T-helper 2 cell treated with Interferon-gamma antibody and Interleukin-4, amounts not matched to agents 5 μg/mL and 100 μg/mL, for 36 hours (primary cell): ENCODE measurements at places on chromosomes 2 and 18.

DNA sequence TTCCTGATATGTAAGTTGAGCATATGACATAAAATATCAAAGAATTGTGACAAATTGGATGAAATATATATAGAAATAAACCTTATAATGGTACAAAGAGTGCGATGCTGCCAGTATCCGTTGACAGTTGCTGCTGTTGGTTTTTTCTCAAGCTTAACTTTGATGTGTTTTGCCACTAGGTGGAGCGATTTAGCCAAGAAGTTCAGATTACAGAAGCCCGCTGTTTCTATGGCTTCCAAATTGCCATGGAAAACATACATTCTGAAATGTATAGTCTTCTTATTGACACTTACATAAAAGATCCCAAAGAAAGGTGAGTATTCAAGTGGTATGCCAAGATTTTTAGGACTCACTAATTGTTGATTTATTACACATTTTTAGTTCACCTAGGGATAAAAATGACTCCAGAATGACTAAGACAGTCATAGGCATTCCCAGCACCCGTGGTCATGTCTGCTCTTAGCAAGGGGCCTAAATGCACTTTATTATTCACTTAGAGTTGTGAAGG lies 2.1 kb downstream of the RRM2 start:
- peak; percentile 41 for DNase-seq

DNA sequence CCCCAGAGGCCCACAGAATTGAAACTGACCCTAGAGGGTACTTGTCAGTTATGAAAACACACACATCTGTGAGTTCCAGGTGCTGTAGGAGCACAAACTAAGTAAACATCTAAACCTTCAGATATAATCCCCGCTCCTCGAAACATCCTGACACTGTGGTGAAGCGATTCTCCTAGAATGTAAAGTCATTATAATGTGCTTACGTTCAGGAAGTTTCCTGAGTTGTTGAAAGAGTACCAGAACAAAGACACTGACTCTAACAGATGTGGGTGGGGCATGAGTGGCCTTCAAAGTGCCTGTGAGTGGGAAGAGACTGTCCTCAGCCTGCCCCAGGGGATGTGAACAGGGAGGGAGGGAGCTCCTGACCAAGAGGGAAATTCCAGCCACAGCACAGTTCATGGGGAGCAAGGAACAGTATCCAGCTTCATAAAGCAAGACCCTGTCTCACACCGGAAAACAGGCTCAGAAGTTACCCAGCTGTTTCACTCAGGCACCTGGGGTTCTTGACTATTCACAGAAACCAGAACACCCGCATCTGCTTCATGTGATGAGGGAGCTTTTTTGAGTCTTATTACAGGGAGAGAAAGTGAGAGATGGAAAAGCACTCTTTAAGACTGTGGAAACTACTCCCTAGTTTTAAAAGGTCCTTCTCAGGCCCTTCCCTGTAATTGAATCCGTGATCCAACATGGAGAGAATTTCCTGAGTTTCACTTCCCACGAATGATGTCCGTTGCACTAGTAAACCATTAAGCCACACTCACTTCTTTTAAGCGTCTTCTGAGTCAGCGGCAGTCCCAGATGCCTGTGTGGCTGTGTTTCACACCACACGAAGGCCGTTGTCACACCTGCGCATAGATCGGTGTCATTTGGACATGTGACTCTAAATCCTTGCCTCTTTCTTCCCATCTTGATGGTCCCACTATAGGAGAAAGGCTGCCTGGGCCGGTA lies 88.6 kb upstream of the EML6 start:
- peak; percentile 8 for DNase-seq

DNA sequence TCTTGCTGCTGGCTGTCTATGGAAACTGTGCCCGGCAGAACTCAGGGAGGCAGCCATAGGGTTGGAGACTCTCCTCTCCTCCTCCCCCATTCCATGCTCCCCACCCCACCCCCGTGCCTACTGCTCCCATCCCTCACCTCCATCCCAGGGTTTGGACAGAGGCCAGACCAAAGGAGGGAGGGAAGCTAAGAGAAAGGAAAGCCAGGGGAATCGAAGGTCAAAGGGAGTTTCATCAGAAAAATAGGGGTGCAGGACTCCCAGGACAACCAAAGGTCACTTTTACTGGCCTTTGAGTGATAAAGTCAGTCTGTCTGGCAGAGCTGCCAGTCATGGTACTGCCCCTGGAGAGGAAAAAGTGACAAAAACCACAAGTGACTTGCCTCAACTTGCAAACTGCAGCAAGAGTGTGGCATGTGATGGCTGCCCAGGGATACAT lies 187.3 kb upstream of the CTAGE1 start:
- DNase-seq: no peak

DNA sequence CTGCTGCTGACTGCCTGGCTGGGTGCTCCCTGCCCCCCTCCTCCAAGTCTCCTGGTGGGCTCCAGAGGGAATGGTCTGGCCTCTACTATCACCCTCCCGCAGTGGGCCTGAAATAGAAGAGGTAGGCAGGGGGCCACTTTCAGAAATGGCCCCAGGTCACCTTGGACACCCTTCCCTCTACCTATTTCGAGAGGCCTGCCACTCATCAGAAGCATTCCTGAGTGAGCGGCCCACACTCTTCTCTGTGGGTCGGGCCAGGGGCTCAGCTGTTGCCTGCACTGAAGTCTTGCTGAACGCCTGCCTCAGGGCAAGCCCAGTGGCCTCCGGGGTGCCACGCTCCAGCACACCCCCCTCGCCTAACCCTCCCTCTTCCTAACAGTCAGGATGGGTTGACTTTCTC lies 124.9 kb downstream of the TNS1 start:
- DNase-seq: no peak

DNA sequence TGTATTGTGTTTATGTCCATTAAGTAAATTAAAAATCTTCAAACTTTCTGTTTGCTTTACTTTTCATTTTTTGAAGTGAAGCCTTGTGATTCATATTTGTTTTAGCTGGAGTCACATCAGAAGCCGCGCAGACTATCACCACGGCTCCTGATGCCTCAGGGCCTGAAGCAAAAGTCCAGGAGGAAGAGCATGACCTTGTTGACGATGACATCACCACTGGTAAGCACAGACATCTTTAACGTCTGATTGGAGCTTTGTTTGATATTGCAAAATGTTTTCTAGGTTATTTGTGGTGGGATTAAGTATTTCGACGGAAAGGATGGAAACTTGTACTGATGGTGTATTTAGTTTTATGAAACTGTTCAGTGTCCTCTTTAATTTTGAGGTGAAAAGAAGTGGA lies 164.8 kb downstream of the WDR7 start:
- DNase-seq: no peak

DNA sequence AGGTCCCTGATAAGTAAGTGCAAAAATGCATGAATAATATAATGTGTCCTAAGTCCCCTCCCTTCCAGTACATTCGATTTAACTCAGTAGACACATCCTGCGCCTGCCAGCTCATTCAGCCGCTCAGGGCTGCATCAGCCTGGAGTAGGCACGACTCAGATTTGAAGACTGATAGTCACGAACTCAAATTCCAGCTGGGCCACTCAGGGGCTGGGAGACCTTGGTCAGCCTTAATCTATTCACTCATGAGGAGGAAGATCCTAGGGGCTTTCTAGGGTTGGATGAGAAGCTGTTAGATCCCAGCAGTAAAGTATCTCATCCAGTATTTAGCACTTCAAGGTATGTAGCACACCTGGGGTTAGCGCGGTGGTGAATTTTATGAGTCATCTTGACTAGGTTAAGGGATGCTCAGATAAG lies 98.9 kb upstream of the ODC1 start:
- no peak for DNase-seq
